CD4-positive, alpha-beta T cell treated with Interleukin-17A for 4 hours (primary cell): ENCODE measurements at places on chromosomes 12 and 14.

DNA sequence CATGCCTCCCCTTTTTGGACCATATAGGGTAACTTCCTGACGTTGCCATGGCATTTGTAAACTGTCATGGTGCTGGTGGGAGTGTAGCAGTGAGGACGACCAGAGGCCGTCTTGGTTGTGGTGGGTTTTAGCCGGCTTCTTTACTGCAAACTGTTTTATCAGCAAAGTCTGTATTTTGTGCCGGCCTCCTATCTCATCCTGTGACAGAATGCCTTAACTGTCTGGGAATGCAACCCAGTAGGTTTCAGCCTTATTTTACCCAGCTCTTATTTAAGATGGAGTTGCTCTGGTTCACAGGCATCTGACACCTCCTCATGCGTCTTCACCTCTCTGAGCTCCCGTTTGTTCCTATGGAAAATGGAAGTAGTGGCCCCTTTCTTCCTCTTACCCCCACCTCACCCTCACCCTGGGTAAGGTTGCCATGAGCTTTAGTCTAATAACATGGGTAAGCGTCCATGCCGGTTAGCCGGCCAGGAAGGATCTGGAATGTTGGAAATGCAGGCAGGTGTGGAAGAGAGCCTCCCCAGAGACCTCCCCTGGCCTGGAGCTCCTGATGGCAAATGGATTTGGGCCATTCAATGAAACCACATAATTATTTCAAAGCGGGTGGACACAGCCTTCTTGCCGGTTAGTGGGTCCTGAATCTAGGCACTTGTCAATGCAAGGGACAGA is 18.6 kb downstream of the HHIPL1 start:
- no peak for DNase-seq

DNA sequence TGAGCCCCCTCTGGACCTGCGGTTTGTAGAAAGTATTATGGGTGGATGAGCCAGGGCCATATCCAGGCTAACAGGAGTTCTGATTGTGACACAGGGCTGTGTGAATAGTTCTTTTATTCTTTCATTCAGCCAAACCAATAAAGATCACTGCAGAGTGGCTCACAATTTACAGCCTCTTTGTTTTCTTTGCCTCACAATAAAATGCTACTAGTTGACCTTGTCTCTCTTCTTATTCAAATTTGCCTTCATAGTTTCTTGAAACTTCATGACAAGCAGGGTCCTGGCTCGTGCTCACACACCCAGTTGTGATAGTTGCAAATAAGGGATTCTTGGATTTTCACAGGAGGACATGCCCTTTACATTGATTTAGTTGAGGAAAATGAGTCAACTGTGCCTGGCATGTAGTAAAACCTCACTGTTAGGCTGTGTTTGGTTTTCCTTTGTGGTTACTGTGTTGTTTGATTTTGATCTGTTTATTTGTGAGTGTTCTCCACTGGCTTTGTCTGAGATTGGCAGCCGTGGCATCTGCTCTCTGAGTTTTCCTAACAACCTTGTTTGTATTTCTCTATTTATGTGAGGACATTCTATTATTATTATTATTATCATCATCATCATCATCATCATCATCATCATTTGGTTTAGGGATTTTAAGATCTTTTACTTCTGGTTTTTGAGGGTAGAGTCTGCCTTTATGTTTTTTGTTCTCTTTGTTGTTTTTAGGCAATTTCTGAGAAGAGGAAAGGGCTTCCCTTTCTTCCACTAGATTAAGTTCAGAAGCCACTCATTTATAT is 2.7 kb upstream of the KRT6B start:
- DNase-seq = no peak

GRCh38 chr14:53537422-53538315 is 384.5 kb upstream of the DDHD1 start:
- DNase-seq = no peak

- DNase-seq = no peak
Observed at GRCh38 chr12:104011253-104011652, 38.7 kb downstream of the GLT8D2 start.

DNA sequence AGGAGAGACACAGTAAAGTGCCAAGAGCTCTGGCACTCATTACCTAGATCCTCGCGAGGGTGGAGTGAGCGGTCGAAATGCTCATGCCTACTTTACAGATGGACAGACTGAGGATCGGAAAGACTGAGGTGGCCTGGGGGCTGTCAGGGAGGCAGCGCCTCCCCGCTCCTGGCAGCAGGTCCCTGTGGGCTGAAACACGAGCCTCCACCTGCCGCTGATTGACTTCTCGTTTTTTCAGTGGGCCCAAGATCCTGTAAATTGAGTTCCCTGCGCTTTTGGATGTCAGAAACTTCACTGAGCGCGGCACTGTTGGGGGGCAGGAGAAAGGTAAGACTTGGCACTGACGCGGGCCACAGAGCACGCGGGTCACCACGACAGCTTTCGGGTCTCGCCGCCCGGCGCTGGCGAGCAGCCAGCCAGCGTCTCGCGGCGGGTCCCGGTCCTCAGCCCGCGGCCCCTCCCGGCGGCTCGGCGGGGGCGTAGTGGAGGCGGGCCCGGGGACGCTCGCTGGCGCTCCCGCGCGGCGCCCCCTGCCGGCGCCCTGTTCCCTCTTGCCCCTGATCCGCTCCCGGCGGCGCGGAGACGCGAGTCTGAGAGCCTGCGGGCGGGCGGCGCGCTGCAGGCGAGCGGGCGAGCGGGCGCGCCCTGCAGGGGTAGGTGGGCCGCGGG is 552 bp upstream of the SCN8A start:
- peak; percentile 81 for DNase-seq

- DNase-seq = no peak
Observed at GRCh38 chr12:15988983-15989755, 78.0 kb downstream of the DERA start.

- DNase-seq = peak; percentile 83
Observed at GRCh38 chr12:12788675-12789368, 3.4 kb downstream of the APOLD1 start.

DNA sequence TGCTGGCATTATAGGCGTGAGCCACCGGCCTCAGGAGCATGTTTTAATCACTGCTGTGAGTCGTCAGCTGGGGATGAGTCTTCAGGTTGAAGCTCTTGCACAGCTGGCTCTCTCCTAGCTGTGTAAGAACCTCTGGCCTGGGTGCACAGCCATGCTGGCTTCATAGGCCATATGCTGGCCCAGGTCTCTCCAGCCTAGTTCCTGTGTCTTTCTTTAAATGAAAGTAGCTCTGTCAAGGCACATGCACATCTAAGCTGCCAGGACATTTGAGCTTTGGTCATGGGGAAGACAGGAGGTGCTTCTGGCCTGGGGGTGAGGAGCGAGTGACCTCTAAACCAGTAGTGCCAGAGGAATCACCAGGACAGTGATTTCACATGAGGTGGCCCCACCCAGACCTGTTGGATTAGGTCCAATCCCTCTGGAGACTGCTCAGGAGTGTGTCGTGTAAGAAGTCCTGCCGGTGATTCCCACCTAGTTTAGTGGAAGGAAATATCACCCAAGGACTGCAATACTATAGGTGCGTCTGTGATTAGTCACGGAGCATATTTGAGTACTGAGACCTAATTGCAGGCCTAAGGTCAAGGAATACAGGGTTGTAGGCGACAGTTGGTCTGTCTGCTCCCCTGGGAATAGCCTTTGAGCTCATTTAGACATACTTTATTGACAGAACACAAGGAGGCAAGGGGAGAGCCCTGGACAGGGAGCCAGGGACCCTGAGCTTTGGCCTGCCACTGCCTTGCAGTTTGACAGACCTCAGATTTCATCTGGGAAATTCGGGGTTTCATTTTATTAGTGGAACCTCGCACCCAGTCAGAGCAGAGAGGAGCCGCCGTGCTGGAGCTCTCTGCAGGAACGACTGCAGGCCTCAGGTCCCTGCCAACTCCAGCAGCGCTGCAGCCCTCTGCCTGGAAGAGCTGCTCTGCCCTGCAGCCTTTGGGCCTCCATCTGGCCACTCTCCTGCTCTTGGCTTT is 67.0 kb downstream of the ANKRD9 start:
- no peak for DNase-seq

DNA sequence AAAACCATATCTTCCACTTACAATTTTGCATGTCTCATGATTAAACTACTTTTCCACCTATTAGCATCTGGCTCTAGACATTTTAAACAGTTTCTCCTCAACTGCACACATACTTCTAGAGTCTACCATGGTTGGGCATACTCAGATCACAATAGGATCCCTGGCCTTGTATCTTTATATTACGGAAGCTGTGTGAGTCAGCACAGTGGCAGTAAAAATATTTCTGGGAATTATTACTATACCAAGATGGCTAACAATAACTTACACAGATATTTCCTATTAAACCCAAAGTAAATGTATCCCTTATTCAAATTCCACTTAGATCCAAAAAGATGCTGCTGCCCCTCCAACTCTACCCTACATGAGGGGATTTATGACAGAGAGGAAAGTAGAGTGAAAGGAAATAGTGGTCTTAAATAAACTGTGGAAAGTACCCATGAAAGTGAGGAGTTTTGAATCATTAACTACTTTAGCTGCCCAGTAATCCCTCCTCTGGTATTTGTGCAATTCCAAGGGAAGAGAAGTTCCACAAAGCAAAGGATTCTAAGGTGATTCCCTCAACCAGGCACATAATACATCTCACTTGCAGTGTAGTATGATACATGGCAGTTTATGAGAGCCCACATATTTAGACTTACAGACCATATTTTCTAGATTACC is 14.0 kb upstream of the CPSF6 start:
- no peak for DNase-seq

GRCh38 chr12:34392741-34393085 is 370.4 kb downstream of the ALG10 start:
- DNase-seq = no peak

GRCh38 chr14:76917158-76917596 is 91.0 kb downstream of the LRRC74A start:
- DNase-seq = peak; percentile 27

DNA sequence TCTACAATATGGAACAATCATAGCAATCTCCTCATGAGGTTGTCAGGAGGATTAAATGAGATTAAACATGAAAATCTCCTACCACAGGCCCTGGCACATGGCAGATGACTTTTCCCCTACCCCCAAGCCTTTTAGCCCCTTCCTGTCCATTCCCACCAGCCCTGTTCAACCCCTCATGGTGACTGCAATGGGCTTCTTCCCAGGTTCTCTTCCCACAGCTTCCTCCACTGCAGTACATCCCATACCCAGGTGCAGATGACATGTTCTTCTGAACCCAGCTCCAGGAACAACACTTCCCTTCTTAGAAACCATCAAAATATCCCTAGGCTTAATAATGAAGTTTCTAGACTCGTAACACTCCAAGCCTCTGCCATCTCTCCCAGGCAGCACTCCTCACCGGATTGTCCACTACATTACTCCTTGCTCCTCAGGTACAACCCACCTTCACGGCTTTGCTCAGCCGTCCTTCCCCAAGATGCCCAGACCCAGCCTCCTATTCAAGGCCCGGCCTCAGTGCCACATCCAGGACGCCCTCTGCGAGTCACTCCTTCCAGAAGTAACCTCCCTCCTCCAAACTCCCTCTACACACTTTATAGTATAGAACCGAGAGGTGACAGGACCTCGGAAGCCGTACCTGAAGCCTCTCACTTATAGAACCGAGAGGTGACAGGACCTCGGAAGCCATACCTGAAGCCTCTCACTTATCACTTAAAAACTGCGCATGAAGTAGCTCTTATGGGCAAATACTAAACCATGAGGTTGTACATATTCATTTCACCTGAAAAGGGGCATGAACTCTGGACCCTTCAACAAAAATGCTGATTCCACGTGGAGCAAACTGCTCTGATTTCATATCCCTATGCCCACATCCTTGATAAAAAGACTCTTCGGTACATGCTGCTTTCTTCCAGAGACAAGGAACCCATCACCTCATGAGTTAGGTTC is 1.5 kb downstream of the CRACR2A start:
- no peak for DNase-seq

DNA sequence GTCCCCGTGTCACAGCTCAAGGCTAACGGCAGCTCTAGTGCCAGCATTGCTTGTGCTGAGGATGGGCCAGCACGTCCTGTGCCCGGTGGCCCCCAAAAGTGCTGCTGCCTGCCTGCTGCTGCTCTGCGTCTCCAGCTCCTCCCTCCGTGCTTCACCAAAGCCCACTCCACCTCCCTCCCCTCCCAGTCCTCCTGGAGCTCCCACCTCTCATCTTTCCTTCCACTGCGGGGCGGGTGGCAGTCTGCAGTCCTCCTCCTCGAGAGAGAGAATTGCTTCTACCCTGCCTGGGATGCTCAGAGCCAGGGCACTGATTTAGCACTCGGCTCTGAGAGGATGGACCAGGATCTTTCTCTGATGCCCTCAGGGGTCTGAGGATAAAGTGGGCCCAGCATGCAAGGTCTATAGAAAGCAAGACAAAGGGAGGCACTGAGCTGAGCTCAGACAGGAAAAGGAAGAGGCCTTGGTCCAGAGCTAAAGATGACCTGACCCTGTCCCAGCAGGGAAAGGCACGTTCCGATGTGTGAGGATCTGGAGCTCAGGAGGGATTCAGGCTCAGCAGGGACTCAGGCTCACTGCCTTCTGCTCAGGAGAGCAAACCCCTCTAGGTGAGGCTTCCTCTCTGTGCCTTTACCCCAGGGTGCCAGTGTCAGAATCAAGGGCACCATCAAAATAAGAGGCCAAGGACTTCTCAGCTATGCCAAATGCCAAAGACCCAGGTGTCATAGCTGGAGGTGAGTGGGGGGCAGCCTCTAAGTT is 113.1 kb upstream of the FKBP4 start:
- no peak for DNase-seq

- no peak for DNase-seq
Observed at GRCh38 chr12:69932154-69932553, 107.1 kb downstream of the MYRFL start.

GRCh38 chr12:128867466-128867865 is 14.2 kb downstream of the GLT1D1 start:
- no peak for DNase-seq

GRCh38 chr14:77906446-77906845 is 106.5 kb downstream of the ADCK1 start:
- DNase-seq = no peak

DNA sequence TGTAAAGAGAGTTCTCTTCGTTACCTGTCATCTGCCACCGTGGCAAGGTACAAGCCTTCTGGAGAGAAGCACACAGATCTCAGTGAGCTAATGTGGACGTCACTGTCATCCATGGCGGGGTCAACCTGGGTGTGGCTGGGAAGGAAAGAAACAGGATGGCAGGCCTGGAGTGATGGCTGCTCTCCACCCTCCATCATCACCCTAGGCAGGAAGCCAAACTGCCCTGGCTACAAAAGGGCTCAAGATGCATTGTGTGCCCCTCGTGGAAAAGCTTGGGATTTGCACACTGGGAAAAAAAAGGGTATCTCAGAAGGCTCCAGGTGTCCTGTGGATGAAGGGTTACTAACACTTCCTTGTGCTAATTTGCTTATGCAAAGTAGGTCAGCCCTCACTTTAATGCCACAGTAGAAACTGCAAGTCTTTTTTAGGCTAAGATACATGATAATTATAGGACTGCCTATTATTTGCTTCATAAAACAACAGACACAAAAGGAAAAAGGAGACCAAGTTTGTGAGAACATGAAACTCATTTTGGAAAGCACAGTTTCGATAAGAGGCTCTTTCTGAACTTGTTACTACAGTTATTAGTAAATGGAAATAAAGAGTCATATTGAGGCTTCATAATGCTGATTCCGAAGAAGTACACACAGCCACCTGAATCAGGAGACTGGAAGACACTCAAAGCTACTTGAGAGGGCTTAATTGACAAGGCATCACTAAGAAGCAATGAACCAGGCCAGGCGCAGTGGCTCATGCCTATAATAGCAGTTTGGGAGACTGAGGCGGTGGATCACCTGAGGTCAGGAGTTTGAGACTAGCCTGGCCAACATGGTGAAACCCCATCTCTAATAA is 18.9 kb downstream of the RFC5 start:
- no peak for DNase-seq

- DNase-seq = no peak
Observed at GRCh38 chr14:63039866-63040265, 5.4 kb downstream of the KCNH5 start.

GRCh38 chr14:49306152-49306751 is 279.9 kb downstream of the RPS29 start:
- no peak for DNase-seq
